ENCODE measurements at places on chromosomes 11 and 22.

DNA sequence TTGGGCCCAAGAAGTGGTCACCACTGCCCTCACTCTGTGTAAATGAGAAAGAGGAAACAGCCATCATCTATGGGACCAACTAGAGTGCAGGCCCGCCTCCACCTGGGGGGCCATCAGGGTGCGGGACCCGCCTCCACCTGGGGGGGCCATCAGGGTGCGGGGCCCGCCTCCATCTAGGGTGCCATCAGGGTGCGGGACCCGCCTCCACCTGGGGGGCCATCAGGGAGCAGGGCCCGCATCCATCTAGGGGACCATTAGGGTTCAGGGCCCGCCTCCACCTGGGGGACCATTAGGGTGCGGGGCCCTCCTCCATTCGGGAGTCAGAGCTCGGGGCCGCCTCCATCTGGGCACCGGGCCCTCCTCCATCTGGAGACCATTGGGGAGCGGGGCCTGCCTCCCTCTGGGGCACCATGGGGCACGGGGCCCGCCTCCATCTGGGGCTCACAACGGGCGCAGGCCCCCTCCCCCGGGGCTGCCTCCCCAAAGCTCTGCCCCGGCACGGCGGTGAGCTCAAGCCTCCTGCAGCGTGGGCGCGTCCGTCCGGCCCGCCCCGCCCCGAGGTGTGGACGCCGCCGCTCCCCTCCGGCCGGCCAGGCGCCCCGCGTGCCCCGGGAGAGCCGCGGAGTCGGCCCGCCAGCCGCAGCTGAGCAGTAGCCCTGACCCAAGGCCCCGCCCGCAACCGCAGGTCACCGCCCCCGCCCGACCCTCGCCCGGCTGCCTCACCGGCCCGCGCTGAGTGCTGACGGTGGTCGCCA lies 512 bp downstream of the TOLLIP start:
- DNase-seq = no peak

DNA sequence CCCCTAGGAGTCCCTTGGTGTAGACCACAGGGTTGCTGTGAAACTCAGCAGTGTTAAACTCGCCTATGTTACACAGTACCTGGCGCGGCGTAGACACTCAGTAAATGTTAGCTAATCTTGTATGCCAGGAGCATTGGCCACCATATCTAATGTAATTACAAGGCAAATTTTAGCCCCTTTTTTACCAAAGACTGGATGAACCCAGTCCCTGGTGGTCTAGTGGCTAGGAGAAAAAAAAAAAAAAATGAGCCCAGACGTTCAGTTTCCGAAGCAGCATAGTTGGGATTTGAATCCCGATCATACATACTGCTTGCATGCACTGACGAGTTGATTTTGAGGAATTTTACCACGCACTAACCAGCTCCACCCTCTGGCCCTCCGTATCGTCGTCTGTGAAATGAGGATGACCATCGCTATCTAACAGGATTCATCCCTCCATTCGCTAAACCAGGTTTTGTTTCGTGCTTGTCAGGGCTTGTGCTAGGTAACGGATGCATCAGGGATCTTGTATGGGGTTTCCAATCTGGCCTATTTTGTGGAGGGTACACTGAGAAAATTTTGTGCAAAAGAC lies 688 bp downstream of the PTS start:
- DNase-seq = no peak

DNA sequence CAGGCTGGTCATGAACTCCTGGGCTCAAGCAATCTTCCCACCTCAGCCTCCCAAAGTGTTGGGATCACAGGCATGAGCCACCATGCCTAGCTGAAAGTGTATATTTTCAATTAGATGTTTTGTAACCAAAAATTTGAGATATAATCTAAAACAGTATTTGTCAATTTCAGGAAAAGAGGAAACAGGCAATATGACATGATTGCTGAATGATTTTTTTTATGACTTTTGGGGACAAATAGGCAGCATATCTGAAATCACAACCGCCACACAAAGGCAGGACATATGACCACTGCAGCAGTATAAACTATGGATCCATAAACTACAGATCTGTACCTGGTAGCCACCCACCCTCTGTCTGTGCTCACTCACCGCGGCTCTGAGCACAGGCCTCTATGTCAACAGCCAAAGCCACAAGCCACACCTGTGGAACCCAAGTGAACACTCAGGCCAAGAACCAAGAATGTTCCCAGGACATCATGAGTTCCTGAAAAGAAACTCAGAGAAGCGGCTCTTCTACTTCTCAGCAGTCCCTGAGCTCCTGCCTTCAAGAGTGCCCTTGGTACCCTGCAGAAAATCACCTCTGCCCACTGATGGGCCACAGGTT lies 22.5 kb downstream of the PISD start:
- DNase-seq = no peak

DNA sequence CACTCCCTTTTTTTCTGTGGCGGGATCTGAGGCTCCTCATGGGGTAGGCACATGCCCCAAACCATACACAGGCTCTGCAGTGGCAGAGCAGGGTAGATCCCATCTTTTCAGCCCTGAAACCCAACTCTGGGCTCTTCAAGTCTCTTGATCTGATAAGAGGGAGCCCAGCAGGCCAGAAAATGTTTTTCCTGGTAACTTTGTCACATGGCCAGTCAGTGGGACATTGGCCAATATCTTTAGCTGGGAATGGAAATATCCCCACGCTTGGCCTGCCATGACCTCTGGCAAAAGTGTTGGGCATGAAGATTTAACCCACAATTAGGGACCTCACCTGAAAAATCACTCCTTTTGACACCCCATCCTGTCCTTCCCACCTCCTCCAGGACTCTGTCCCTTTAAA lies 8.1 kb downstream of the INPP5J start:
- DNase-seq = no peak

DNA sequence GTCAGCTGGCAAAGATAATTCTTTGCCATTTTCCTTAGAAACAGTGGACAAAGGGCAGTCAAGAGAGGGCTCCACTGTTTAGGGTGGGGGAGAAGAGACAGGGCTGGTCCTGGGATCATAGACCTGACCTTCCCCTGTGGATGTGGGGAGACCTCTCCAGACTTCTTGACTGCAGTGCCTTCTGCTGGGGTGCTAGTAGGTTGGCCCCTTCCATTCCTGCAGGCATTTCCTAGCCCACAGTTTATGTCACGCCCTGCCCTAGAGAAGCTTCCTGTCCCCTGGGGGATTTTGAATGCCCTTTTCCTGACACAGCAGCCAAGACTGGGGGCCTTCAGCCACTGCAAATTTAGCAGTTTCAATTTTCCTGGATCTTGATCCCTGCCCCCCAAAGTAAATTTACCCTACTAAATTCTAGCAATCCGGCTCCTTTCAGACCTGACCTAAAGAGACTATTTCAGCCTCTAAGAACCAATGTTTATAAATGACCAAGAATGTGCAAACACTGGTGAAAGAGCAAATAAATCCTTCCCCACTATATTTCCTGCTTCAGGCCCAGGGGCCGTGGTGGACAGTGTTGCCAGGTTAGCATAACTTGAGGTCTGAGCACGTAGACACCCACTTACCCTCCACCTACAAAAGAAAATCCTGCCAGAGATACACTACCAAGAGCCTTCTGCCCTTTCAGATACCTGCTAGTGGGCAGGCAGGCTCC lies 58.4 kb downstream of the PPFIBP2 start:
- no peak for DNase-seq

GRCh38 chr11:69585385-69585784 lies 55.6 kb upstream of the CCND1 start:
- DNase-seq = no peak

DNA sequence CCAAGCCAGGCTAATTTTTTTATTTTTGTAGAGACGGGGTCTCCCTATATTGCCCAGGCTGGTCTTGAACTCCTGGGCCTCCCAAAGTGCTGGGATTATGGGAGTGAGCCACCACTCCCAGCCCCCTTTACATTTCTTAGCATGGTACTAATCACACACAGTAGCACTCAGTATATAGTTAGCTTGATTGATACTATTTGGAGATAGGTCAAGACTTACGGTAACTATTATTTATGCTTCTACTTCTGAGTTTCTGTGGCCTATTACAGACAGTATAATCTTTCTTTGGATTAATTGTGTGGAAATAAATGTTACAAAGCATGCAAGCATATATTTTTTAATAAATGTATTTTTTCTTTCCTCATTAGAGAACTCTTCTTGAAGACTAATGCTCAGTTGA lies 192.2 kb downstream of the UVRAG start:
- no peak for DNase-seq

- no peak for DNase-seq
Observed at GRCh38 chr11:114890038-114890437, 211.7 kb downstream of the NXPE2 start.

DNA sequence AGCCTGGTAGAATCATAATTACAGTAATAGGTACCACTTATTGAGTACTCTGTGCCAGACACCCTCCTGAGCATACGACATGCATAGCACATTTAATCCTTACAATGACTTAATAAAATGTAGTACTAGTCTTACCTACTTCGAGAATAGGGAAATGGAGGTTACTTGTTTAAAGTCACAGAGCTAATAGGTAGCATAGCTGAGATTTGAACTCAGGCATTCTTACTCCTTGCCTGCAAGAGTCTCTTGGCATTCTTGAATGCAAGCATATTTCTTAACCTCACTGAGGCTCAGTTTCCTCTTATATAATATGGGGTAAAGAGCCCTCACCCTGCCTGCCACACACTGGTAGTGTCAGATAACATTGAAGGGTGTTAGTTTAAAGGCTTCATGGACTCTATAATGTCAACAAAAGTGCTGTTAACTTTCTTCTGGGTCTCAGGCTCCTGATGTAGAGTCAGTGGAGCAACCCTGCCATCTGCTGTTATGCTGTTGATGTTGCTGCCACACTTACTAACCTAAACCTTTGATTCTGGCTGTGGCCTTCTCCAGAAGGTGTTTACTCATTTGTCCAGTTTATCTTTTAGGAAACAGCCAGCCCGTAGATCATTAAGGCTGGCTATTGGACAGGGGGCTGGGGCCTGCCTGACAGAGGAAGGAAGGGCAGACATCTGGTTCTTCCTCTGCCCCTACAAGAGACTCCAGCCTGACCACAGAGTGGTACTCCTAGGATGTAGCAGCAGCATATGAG lies 18.9 kb downstream of the LIMK2 start:
- DNase-seq = no peak

DNA sequence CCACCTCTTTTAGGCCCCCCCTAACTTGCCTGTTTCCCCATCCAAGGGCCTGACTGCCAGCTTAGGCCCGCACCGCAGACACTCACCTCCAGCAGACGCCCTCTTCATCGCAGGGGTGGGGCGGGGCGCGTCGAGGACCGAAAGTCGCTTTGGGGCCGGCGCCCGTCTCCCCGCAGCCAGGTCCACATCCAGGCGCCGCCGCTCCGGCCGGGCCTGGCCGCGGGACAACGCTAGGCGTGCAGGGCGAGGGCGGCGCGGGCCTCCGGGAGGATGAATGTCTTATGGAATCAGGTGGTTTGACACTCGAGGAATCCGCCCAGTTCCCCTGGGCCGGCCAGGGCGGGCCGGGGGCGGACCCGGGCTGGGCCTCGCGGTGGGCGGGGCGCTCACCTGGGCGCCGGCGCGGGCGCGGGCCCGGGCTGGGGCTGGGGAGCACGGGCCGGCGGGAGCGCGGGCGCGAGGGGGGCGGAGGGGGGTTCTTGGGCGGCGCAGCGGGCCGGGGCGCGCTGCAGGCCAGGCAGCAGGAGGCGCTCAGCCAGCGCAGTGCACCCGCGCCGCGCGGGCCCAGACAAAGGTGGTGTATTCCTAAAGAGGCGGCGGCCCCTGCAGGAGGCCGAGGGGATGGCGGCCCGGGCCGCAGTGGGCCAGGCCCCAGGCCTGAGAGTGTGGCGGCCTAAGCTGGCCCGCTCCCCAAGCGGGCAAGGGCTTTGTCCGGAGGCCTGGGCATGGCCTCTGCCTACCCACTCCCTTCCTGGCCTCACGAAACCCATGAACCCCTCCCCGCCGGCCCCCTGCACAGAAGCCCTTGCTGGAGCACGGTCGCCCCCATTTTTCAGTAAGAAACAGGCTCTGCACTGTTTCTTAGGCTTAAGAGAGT lies 177.6 kb downstream of the IGLL1 start:
- no peak for DNase-seq

- no peak for DNase-seq
Observed at GRCh38 chr11:27418356-27418755, 54.2 kb downstream of the LGR4 start.
